ENCODE measurements at places on chromosomes 12 and 14.

DNA sequence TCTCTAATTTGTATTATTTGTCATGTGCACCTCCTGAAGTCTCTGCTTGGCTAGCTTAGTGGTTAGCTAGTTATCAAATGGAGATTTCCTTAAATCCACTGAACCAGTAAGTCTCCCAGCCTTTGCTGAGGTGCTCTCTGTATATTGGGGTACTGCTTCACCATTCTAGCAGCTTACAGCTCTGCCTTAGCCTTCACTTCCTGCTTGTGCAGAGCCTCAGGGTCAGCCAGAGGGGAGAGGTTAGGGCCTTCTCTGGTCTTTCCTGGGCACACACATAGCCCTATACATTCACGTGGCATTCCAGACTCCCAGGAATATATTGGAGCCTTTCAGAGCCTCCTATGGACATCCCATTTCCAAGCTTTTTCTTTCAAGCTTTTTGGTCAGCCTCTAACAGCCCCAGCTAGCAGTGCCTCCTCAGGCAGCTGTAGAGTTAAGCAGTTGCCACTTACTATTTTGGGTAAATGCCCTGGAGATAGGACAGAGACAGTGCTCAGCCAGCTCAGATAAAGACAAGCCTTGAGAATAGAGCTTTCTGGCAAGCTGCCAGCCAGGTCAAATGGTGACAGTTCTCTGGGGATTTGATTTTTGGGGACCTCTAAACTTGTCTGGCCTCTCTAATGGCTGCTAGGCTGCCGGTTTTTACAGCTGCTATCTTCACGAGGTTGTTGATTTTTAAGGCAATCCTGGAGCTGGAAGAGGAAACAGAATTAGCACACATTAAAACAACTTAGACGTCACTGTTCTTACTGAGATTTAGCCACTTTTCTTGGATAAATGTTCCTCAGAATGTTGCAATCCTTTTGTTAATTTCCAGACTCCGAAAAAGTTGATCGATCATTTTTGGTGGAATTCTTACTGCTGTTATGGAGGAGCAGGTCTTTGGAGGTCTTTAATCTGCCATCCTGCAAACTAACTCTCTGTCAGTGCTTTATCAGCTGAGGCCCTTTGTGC lies 32.9 kb downstream of the FBXW8 start:
- no peak for DNase-seq

DNA sequence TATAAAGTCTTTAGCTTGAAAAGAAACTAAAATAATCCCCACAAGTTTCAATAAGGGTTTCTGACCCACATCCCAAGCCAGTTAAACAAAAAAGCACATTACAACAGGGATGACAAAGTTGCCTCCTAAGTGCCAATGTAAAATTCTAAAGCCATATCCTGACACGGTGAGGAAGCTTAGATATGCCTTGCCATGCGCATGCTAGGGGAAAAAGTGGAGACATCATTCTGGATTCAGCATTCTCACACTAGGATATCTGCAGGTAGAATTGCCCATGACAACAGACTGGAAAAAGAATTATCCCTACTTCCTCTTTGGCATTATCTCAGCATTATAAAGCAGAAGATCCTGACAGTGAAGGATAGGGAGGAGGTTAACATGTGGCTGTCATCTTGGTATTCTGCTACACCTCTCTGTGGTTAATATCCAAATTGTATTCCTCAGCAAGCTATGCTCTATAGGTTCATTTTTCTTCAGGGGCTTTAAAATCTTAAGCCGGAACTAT lies 4.9 kb downstream of the DUSP6 start:
- no peak for DNase-seq

- DNase-seq: no peak
These were observed 356.0 kb downstream of the NAV3 start for GRCh38 chr12:78186670-78187069.

DNA sequence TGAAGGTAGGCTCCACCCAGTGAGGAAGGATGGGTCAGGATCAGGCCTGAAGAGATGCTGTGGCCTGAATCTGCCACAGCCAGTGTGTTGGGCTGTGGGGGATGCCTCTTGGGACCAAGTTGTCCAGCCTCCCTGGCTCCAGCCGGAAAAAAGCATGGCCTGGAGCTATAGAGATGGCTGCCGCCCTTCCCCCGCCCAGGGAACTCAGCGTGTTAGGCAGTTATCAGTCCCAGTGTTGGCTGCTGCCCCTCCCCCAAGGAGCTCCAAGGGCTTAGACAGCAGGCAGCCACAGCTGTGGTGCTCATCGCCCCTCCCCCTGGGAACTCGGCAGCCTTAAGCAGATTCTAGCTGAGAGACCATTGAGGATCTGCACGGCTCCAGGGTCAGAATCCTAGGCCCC lies 158.0 kb downstream of the CAPZA3 start:
- no peak for DNase-seq

GRCh38 chr12:23236066-23236780 lies 611.3 kb downstream of the ETNK1 start:
- DNase-seq: no peak

Data from NCI-H748 treated with DMSO at 0.1 percent for 48 hours (cell line).